ENCODE measurements at places on chromosomes 5 and 9. TPM values are rescaled to one million over a fixed set of nuclear protein-coding genes. Genes with fewer than 3 reads are reported as not detected.

DNA sequence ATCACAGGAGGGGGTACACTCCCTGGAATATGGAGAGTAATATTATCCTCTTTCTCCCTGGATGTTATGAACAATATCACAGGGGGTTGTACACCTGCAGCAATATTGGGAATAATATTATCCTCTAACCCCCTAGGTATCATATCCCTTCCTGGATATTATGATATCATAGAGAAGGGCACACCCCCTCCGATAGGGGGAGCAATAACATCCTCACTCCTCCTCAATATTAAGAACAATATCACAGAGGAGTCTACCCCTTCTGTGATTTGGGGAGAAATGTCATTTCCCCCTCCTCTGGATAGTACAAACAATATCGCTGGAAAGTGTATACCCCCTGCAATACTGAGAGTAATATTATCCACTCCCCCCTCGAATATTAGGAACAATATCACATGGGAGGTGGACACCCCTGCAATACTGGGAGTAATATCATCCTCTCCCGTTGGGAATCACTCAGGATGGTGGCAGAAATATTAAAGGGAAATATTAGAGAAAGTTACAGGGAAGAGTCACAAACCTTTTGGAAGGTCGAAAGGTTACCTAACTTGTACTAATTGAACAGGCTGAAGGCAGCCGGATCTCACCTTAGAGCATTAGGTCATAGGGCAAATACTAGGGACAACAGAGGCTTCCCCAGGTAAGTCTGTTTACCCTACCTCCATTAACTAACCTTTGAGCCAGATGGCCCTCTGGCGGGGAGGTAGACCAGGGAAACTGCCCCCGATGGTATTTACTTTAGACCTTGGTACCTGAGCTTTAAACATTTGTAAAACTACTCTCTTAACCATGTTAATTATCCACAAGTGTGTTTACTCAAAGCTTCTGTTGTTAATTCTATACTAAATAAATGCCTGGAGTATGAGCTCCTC is 57.5 kb upstream of the FREM1 start:
- no peak for DNase-seq

Gene EQTN
- total RNA-seq = not detected

DNA sequence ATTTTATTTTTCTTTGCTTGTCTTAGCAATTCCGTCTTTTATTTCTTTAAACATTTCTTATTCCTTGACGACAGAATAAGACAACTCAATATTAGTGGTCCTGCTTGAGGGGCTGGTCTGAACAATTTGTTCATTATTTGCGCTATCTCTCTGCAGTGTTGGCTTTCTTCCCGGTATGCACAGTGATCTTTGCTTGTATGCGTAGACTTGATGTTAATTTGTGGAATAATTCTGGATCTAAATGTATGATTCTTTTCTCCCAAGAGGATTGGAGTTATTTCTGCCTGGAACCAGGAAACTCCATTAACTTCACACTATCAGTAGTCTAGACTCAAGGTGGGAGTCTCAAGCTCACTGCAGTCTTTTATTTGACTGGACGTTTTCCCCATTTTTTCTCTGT is 80.4 kb downstream of the KDM4C start:
- DNase-seq = no peak

DNA sequence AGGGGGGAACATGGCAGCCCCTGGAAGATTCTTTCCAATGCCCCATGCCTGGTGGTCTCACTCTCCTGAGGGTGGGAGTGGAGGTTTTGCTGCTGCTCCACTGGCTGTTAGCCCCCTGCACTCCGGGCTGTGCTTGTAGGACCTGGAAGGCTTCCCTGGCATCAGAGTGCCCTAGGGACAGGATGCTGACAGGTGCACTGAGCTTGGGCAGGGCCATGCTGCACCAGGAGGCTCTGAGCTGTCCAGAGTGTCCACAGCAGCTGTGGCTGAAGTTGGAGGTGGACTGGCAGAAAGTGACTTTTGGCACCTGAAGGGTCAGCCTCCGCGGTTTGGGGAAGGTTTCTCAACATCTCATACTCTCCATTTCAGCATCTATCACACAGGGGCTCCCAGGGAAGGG is 249.1 kb downstream of the GADD45G start:
- DNase-seq = no peak

DNA sequence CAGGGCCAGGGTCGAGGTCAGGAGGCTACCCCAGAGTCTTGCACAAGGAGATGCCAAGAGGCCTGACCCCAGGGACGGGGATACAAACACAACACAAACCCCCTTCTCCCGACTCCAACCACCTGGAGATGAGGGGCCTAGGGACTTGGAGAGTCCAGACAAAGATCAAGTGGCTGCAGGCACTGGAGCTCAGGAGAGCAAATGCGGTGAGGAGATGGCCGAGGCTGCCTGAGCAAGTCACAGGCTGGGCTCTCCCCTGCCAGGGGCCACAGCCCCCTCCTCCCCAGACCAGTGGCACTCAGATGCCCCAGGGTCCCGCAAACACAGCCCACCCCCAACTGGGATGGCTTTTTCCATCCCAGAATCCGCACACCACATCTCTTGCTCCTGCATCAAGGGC is 15.8 kb downstream of the SH3GLB2 start:
- no peak for DNase-seq

Gene CCL21
- not detected for total RNA-seq

Gene TBC1D13
- total RNA-seq = 32.4 TPM

Gene ZNF366
- total RNA-seq = not detected

Gene PCBD2
- 10.9 TPM for total RNA-seq

- peak; percentile 72 for DNase-seq
Measured at GRCh38 chr9:70407081-70407503, 7.4 kb downstream of the KLF9 start.

Gene SHOC1
- total RNA-seq = not detected

- DNase-seq = no peak
Measured at GRCh38 chr5:33883482-33883881, 8.3 kb downstream of the ADAMTS12 start.

- peak; percentile 38 for DNase-seq
Measured at GRCh38 chr5:95884017-95884325, 61.4 kb upstream of the GLRX start.

- no peak for DNase-seq
Measured at GRCh38 chr9:127118597-127119319, 3.7 kb downstream of the ANGPTL2 start.

Gene GOLPH3
- 90.4 TPM for total RNA-seq

DNA sequence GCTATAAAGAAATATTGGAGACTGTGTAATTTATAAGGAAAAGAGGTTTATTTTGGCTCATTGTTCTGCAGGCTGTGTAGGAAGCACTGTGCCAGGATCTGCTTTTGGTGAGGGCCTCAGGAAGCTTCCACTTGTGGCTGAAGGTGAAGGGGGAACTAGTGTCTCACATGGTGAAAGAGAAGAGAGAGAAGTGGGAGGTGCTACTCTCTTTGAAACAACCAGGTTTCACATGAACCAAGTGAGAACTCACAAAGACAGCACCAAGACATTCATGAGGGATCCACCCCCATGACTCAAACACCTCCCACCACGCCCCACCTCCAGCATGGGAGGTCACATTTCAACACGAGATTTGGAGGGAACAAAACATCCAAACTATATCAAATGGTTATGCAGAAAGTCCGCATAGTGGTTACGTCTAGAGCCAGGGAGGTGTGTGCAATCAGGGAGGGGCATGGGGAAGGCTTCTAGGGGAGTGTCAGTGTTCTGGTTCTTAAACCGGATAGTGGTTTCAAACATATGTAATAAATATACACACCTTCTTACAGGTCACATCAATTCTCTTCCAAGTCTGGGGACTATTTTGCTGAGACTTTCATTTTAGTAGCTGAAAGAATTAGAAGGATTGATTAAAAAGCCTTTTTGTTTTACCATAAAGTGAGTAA is 113.0 kb downstream of the TRIO start:
- DNase-seq = no peak

DNA sequence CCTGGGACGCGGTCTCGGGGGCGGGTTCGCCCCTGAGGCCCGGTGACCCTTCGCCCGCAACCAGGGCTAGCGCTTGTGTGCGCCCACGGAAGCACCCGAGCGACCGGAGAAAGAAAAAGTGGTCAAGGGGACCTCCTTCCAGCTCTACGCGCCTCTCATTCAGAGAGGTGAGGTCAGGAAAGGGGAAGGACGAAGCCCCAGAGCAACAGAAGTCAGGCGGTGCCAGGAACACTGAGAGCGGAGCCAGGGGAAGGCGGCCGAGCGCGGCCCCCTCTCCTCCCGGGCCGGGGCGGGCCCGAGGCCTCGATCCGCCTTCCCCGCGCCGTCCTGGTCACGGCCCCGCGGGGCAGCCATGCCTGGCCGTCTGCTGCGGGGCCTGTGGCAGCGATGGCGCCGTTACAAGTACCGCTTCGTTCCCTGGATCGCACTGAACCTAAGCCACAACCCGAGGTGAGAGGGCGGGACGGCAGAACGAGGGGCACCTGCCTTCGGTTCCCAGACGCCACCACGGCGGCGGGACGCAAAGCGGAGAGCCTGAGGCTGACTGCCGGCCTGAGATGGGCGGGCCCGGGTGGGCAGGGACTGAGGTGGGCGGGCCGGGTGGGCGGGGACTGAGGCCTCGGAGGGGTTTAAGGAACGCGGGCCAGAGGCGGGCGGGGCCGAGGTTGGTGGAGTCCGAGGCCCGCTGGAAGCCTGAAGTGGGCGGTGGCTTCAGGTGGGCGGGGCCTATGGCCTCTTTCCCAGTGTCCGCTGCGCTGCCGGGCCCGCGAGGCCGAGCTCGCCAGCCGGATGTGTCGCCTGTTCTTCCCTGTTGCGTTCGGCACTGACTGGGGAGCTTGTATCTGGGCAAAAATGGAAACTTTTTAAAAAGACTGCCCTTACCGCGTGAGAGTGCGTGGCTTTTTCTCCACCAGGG is at the start of gene SETD9:
Gene SETD9 (plus strand): TSS at position 303 of the 916 bp plus-strand sequence. CDS start 50 bp downstream, at position 353.
- peak; percentile 94 for DNase-seq

Gene POC5
- 5.3 TPM for total RNA-seq

DNA sequence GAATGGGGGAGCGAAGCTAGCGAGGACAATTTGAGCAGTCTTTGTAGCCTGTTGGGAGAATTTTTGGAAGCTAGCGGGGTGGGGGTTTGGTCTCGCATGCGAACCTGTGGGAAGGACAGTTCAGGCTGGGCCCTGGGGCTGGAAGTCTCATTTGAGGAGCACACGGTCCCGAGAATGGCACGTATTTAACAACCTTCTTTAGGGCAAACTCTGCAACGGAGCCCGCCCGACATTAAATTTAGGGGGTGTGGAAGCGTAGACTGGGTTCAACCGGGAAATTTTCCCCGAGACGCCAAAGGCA is 35.2 kb upstream of the NFIB start:
- no peak for DNase-seq

DNA sequence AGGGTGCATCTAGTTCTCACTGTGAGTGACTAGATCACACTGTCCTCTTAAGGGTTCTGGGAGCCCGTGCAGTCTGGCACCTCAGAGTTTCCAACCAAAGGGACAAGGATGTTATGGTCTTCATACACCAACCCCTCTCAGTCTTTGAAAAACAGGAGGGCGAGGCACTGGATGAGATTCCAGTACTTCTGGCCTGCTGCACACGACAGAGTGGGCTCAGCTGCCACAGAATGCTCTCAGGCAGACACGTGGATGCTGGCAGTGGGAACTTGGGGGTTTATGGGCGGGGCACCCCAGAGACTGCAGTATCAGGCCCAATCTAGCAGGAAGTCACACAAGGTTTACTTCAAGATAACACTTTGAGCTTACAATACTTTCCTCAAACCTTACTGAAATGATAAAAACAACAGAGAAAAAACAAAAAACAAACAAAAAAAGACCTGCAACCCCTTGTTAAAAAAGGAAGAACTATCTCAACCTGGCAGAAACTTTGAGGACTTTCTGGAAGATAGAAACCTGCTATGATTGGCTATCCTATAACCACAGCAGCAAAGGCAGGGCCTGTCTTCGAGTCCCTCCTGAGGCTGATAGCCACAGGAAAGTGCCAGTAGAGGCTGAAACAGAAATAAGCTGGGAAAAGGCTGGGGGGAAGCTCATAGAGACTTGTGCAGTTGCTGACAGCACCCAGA is 28.3 kb upstream of the TGFBR1 start:
- no peak for DNase-seq

- DNase-seq = no peak
Measured at GRCh38 chr9:121273064-121273775, 5.3 kb downstream of the GSN start.

GRCh38 chr9:127773272-127773671 is 5.2 kb downstream of the SH2D3C start:
- DNase-seq = no peak

DNA sequence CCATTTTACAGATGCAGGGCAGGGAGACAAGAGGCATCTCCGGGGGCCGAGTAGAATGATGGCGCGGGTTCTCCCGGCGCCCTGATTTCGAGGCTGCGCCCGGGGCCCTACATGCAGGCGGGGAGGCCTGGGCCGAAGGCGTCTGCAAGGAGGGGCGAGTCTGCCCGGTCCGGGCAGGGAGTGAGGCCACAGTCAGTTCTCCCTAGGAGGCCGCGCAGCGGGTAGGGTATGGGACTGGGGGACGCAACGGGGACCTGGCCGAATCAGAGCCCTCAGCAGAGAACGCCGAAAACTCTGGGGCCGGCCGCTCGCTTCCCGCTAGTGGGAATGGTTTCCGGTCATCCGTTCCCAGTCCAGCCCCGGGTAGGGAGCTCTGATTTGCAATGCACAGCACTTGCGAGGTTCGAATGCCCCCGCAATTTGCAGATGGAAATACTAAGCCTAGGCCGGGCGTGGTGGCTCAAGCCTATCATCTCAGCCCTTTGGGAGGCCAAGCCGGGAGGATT is 6.4 kb downstream of the TLX3 start:
- no peak for DNase-seq

GRCh38 chr9:93630806-93631411 is 54.5 kb downstream of the PHF2 start:
- DNase-seq = no peak

DNA sequence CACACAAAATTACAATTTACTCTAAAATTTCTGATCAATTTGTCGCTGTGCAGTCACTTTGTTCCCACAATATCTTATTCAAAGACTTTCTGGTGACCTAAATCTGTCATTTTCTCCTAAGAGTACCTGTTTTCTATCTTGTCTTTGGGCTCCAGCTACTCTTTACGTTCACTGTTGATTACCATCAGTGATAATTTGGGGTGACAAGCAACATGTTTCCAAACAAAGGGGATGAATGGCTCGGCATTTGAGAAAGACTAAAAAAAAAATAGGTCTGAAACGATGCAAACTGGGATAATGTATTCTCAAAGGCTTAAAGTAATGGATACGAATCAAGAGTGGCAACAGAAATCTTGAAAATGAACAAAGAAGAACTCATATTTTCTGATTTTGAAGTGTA is 205.2 kb upstream of the DAB2 start:
- DNase-seq = no peak

DNA sequence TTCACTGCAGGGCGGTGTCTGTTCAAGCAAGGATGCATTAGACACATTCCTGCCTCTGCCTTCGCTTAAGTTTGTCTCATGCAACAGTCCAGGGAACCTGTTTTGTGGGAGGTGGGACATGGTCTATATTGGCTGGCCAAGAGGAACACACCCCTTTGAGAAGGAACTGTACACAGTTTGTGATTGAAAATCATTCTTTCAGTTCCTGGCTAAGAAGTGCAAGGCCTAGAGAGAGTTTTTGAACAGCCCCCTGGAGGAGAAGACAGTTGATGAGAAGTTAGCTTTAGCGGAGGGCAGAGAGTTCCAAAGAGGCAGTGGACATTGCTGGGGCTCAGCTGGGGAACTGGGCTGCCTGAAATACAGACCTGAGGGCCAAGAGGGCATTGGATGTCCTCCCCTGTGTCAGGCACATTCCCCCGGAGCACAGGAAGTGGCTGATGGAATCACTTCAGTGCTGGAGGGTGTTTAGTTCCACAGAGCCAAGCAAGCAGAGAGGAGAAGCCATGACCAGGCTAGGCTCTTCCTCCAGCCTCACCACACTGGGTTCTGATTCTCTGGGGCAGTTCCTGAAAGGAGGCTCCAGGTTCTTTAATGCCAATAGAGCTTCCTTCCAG is 66.6 kb downstream of the RGS3 start:
- no peak for DNase-seq
